ENCODE measurements at places on chromosomes 1 and 21.

DNA sequence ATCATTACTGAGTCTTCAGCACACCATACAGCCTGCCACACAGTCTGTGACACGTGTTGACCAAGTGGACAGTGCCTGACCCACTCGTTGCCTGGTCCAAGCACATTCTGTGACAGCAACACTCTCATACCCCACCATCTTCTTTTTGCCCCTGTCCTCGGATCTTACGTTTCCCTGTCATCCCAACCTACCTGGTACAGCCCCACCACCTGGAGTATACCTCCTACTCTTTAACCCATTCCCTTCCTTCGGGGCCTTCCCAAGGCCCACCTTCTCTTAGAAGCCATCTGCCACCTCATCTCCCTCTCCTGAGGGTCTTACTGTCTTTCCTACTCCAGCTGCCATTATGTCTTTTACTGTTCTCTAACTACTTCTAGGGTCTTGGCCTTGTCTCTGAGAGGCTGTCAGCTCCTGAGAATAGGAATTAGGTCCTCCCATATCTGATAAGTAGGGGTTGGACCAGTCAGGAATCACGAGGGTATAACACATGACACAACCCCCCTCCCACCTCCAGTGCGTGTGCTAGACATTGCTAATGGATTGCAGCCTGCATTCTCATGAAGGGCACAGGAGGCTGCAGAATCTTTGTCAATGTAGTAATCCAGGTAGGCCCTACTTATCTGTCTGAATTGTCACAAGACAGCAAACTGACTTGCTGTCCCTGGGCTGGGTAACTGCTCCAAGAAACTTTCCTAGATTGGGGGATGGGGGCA, 13.0 kb downstream of the GRHL3 start:
- DNase-seq, result no peak

DNA sequence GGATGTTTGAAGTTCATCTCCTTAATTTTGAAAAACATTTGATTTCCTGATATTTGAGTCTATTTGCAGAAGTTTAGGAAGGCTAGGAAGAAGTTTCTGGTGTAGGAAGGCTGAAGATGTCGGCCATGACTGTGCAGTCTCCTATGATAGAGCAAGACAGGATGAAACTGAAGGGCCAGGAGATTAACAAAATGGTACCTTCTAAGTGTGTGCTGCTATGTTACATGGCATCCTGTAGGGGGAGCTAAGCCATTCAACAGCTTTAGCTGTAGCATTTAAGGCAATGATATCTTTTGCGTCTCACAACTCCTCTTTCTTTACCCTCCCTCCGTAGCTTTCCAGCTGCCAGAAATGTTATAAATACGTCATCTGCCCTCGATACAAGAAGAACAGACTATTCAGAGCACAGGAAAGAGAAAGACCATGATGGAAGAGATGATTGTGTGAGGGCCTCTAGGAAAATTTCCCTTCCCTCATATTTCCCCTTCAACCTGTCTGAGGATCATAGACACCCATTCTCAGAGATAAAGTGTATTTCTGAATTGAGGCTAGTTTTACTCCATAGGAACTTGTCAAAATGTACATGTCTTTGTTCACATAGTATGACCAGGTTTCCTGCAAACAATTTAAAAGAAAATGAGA, 61.1 kb downstream of the XCL1 start:
- no peak for DNase-seq

DNA sequence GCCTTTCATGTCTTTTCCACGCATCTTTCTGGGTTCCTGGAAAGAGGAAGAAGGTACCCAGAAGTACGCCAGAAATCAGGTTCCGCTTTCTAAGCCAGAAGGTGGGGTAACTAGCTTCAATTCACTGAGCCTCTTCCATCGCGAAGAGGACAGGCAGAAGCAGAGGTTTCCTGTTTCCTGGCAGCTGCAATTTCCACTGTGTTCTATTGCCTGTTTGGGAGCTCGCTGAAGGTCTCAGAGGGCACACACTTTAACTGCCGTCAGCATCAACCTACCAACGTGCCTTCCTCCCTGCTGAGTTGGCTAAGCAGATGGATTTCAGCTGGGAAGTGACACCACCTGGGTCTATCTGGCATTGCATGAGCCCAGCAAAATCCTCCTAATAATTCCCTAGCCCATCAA, 10.0 kb downstream of the NCF2 start:
- DNase-seq, result peak; percentile 3

- DNase-seq, result no peak
These were observed 105.9 kb upstream of the C21orf91 start for GRCh38 chr21:17925000-17925610.

DNA sequence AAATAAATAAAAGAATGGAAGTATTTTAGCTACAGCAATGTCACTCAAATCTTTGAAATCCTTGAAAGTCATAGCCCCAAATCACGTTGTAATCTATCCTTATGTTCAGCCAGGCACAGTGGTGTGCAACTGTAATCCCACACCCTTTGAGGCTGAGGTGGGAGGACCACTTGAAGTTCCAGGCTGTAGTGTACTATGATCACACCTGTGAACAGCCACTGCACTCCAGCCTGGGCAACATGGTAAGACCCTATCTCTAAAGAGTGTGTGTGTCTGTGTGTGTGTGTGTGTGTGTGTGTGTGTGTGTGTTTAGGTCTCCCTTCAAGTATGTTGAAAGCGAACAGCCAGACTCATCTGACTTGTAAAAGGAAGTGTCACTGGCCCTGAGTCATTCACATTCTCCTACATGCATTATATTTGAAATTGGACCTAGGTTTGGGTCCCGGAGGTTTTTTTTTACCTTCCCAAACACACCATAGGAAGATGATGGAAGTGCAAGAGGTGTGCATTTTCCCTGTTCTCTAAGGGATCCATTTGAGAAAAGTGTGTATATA, 50.1 kb downstream of the ZNF281 start:
- no peak for DNase-seq

DNA sequence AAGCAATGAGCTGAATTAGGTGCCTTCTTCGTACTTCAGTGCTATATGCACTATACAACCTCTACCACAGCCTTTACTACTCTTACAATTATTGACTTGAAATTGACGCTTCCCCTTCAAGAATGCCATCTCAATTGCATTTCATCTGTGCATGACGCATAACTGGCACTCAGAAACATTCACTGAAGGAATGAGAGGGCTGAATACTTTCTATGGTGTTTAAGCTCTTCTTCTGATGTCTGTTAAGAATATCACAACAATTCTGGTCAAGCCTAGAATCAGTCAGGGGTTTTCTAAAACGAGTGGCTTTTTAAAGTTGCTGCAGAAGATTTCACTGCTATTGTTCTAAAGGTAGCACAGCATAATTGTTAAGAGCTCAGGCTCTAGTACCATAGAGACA, 11.5 kb downstream of the DENND1B start:
- DNase-seq, result no peak

DNA sequence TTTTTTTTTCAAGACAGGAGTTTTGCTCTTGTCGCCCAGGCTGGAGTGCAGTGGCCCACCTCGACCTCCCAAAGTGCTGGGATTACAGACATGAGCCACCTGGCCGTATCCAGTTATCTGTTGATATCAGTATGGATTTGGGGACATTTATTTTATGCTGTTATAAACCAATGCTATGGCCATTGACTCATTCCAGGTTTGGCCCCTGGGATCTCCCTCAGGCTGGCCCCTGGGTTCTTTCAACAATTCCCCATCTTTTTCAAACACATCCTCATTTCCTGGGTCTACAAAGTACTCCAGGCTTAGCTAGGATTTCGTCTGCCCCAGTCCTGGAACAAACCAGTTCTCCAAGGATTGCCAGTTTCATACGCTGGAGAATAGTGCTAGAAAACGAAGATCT, 44.1 kb downstream of the WDR4 start:
- no peak for DNase-seq

DNA sequence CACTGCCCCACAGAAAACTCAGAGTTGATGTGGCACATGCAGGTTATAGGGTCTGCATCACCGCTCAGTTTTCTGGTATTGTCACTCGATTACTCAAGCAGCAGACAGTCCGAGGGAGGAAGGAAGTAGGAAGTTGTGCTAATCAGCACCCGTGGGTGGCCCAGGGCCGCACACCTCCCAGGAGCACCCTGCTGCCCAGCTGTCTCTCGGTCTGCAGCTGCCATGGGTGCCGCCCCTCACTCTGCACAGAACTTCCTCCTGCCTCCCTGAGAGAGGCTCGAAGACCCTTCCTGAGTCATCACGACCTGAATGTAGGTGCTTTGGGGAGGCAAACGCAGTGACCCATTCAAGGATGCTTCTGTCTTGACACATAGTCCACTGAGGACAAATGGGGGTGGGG, 4.2 kb upstream of the TFF3 start:
- no peak for DNase-seq

DNA sequence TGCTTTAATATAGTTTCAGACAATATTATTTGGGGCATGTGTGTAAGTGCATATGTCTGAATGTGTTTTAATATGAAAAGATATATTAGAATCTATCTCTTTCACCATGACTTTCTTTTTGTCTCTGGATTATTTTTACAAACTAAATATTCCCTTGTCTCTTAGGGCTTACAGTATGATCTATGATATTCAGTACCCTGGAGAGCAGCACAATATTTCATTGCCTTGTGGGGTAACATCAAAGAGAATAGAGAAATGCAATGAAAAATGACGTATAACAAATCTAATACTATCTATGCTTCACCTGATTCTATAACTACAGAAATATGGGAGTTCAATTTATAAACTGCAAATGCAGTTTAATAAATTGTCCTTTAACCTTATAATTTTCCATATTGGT, 2084.5 kb downstream of the MRPL39 start:
- no peak for DNase-seq

DNA sequence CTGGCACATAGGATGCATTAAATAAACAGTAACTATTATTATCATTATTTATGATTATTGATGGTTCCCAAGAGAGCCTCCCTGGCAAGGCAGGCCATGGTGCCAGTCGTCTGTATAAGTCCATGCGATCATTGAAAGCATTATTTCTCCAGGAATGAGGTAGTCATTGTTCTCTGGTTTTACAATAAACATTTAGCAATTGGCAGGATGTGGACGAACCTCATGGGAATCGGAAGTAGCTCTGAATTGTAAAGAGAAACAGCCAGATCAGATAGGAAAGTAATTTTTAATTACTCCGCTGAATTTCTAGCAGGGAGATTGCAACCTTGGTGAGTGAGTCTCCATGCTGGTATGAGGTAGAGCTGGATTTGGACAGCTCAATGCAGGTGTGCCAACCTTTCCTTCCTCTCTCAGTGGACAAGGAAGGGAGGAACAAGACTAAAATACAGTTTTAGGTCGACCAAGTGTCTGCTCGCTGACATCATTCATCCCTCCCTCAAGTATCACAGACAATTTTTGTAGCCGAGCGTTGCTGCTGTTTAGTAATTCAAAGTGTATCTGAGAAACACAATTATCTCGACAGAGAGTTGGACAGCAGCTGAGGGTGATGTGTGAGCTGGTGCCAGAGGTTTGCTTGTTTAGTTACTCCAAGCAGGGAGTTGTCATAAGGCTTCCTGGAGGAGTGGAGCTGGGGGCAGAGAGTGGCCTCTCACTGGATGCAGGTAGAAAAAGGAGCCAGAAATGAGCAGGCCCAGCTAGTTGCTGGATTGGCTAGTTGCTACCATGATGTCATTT, 250.8 kb downstream of the KCNJ6 start:
- no peak for DNase-seq

DNA sequence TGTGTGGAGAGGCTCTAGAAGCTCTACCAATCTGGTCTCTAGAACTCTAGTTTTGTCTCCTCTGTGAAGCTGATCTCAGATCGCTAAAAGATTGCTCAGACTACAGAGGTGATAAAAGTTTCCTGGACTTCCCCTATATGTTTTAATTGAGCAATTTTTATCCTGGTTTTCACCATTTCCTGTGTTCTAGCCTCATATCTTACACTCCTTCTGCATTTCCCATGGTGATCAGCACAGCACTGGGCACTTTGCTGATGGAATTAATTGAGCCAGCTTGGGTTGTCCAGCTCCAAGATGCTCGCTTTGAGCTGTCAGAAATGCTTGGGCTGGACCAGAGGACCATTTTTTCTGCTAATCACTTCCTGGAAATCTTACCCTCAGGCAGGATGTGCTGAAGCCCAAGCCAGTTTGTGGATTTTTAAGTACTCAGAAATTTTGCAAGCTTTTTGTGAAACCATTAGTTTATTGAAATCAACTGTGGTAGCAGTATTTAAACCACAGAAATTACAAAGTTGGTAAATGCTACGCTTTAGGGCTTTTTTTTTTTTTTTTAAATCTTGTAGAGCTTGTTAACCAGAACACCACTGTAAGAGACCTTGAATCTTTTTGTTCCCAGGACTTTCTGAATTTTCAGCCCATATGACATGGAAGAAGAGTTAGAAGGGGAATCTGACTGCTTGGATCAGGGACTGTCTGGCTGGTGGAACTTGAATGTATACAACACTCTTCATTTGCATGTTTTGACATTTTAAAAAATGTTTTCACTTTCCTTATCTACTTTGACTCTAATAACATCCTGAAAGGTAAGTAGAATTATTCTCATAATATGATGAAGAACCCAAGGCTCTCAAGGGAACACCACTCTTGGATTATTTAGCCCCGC, 28.4 kb downstream of the CD48 start:
- no peak for DNase-seq

DNA sequence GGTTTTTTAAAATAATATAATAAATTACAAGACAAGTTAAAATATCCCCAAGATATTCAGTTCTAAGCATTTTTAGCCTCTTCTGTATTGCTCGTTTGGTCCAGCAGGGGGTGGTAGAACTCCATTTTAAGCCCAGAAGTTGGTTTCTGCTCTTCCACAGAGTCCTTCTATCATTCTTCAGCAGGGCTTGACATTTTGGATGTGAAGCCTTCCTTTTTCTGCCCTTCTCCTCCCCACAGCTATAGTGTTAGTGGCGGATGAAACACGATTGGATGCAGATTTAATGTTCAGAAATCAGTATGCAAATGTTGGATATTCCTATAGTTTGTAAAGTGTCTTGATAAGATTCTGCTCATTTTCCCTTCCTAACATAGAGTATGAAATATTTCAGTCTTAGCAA, 1.4 kb downstream of the NCAM2 start:
- peak; percentile 27 for DNase-seq

DNA sequence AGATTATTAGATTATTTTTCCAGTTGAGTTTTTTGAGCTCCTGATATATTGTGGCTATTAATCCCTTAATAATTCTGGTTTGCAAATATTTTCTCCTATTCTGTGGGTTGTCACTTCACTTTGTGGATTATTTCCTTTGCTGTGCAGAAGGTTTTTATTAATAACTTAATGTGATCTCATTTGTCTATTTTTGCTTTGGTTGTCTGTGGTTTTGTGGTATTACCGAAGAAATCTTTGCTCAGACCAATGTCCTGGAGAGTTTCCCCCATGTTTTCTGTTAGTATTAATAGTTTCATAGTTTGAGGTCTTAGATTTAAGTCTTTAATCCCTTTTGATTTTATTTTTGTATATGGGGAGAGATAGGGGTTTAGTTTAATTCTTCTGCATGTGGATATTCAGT, 7.1 kb upstream of the TBX19 start:
- DNase-seq, result no peak

Measured in T-cell (primary cell).